ENCODE measurements at places on chromosomes 11 and 22.

DNA sequence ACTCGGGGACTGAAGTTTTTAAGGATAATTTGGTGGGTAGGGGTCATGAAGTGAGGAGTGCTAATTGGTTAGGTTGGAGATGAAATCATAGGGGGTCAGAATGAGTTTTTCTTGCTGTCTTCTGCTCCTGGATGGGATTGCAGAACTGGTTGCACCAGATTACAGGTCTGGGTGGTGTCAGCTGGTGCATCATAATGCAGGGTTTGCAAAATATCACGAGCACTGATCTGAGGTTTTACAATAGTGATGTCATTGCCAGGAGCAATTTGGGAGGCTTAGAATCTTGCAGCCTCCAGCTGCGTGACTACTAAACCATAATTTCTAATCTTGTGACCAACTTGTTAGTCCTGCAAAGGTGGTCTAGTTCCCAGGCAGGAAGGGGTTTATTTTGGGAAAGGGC lies 46.4 kb upstream of the CALCB start:
- DNase-seq = no peak

GRCh38 chr11:10050561-10050960 lies 243.5 kb downstream of the SBF2 start:
- no peak for DNase-seq

DNA sequence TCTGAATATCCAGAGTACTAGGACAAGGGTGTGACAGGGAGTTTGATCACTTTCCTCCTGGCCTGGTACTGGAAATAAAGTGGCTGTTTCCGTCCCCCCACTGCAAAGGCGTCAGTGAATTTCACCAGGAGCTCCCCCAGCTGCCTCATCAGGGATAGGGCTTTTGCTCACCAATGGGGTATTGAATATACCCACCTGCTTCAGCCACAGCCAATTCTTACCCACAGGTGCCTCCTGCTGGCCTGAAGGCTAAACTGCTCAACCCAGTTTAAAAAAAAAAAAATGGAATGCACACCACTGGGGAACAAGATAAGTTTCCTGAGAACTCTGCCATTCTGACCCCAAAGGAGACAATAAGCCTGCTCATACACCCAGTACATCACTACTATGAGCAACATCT lies 65.3 kb upstream of the MS4A8 start:
- no peak for DNase-seq

DNA sequence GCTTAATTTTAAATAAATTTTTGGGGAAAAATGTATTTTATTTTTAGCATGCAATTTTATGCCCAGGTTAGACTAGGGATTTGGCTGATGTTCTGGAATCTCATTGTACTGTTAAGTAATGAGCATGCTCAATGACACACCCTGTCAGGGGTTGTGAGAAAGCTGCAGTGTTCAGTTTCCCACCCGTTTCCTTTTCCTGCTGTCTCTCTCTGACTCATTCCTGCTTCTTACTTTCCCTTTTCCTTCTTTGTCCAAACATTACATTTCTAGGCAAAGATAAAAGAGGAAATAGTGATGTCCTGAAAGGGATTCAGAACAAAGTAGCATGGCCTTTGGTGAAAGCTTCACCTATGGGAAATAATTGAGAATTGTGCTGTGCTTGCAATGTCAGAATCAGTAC lies 22.7 kb downstream of the OOSP3 start:
- no peak for DNase-seq

DNA sequence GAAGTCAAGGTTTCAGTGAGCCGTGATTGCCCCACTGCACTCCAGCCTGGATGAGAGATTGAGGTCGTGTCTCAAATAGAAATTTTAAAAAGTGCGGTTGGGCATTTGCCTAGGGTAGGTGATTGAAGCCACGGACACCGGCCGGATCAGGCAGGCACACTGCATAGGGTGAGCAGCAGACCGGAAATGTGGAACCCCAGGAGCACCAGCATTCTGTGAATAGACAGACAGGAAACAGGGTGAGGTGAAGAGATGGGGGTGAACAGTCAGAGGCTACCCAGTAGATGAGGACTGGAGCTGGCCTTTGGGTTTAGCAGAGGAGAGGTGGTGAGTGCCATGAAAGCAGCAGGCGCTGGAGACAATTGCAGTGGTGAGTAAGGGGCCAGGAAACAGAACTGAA lies 43.5 kb downstream of the PPFIA1 start:
- DNase-seq = no peak

DNA sequence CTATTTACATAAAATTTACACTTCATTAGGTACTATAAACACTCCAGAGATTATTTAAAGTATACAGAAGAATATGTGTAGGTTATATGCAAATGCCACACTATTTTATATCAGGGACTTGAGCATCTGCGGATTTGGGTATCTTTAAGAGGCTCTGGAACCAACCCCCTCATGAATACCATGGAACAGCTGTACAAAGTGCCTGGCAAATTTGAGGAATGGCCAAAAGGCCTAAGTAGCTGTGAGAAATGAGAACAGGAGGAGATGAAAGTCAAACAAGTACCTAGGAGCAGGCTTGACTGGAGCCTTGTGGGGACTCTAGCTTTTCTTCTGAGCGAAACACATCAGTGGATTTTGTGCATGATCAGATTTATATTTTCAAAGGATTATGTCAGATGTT lies 149.3 kb downstream of the RBFOX2 start:
- DNase-seq = no peak

- DNase-seq = no peak
These were observed 20.6 kb upstream of the POLA2 start for GRCh38 chr11:65241134-65241533.

DNA sequence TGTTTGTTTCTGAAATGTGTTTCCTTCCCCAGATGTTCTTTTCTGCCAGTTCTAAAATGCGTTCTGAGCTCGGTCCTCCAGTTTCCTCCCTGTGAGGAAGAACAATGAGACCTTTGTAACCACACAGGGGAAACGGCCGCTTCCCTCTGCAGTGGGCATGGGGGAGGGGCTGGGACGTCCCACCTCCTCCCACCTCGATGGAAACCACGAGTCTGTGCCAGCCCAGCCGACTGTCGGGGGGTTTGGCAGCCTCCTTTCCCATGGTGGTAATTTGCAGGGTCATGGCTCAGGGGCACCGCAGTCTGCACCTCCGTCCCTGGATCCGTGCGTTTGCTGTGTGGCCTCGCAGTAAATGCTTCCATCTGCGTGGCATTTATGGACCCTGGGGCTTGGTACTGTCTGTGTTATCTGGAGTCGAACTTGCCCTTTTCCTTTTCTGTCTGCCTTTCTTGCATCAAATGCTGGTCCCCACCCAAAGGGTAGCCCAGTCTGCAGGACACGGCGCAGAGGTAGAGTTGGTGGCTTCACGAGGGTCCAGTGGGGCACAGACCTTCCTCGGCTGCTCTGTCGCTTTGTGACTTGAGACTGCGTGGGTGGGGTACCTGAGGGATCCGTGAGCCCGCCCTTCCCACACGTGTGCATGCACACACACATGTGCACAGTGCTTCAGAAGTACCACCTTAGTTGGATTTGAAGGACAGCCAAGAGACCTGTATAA lies 16.1 kb downstream of the LRP5 start:
- no peak for DNase-seq

- peak; percentile 56 for DNase-seq
These were observed 5.3 kb upstream of the LRRN4CL start for GRCh38 chr11:62694455-62695167.

DNA sequence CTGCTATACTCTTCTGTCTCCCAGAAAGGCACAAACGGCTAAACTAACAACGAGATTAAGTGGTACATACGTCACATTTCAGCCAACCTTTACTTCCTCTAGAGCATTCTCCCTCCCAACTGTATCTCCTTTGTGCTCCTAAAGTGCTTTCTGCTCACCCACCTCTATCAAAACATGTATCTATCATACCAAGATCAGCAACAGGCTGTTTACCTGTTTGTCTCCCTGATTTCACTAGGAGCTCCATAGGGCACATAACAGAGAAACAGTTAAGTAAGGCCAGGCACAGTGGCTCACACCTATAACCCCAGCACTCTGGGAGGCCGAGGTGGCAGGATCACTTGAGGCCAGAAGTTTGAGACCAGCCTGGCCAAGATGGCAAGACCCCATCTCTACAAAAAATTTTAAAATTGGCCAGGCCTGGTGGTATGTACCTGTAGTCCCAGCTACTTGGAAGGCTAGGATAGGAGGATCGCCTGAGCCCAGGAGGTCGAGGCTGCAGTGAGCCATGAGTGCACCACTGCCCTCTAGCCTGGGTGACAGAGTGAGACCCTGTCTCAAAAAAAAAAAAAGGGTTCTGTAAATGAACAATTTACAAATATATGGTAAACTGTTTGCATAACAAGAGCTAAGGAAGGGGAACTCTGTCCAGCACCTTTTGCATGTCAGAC lies 2.8 kb downstream of the NDUFC2 start:
- DNase-seq = no peak

DNA sequence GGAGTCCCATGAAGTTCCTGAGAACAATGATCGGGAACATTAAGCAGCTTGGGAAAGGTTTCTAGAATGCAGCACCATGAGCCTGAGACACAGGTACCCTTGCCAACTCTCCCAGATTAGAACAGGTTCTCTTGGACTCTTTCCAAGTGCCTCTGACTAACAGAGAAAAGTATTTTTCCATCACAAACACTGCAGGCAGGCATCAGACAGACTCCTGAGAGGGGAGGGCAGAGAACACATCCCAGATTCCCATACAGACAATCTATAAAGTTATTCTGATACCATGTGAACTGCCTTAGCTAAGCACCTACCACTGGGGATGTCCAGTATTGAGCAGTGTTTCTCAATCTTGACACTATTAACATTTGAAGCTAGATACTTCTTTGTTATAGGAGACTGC lies 27.3 kb downstream of the SERGEF start:
- no peak for DNase-seq

GRCh38 chr11:70032943-70033710 lies 45.0 kb upstream of the ANO1 start:
- DNase-seq = no peak

DNA sequence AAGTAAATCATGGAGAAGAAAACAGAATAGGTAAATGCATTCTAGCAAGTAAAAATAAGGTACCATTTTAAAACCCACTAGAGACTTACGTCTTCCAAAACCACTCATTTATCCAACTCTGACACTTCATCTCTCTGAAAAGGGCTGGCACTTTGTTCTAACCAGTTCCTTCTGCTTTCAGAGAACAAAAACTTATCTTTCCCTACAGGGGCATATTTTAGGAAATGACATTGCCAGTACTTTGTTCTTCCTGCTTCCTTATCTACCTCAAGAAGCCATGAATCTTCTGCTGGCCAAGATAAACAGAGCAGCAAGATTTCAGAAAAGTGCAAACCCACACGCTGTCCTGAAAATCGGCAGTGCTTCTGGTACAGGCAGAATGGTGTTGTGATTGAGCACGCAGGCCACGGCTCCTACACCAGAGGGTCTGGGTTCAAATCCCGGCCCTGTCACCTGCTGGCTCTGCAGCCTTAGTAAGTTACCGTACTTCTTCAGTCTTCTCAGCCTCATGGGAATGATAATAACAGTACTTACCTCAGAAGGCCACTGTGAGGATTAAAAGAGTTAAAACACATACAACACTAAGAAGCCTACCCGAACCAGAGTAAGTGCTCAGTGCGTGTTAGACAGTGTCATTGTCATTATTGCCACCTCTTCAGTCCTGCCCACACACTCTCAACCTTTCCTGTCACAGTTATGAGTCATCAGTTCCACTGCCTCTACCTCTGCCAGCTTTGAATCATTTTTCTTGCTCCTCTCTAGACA lies 11.0 kb downstream of the MPZL3 start:
- no peak for DNase-seq

- peak; percentile 79 for DNase-seq
These were observed 5.9 kb downstream of the CENPM start for GRCh38 chr22:41940832-41941765.

DNA sequence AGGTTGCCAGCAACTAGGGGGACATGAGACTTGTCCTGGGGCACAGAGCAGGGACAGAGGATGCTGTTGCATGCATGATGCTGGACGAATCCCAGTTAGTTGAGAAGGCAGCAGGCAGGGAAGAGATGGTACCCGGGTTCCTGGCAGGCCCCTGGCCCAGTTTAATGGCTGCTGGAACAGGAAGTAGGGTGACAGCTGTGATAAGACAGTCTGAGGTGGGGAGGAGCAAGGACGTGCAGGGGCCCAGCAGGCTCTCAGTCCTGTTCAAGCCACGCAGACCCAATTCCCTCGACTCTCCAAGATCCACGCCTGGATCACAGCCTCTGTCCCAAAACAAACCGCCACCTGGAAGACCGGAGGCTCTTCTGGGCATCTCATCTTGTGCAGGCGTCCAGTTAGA lies 32.0 kb downstream of the LRRC10B start:
- no peak for DNase-seq

- no peak for DNase-seq
These were observed 81.2 kb upstream of the PTH start for GRCh38 chr11:13576995-13577394.

DNA sequence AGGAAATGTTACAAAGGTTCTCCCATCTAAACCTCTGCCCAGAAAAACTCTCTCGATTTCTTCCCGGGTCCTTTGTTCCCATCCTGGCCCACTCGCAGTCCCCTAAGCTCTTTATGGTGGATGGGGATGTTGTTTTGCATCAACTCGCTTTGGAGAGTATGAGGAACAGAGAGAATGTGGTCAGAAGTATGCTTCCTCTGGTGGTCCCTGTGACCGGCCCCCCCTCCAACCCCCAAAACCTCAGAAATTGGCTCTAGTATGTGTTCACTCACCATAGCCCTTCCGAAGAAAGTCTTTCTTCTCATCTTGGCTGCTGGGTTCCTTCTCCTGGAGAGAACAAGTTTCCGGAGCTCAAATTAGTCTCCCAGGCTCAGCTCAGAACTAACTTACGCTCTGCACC lies 54.4 kb downstream of the GRAMD1B start:
- DNase-seq = no peak

- no peak for DNase-seq
These were observed 4.3 kb upstream of the TMPRSS13 start for GRCh38 chr11:117933475-117933874.

DNA sequence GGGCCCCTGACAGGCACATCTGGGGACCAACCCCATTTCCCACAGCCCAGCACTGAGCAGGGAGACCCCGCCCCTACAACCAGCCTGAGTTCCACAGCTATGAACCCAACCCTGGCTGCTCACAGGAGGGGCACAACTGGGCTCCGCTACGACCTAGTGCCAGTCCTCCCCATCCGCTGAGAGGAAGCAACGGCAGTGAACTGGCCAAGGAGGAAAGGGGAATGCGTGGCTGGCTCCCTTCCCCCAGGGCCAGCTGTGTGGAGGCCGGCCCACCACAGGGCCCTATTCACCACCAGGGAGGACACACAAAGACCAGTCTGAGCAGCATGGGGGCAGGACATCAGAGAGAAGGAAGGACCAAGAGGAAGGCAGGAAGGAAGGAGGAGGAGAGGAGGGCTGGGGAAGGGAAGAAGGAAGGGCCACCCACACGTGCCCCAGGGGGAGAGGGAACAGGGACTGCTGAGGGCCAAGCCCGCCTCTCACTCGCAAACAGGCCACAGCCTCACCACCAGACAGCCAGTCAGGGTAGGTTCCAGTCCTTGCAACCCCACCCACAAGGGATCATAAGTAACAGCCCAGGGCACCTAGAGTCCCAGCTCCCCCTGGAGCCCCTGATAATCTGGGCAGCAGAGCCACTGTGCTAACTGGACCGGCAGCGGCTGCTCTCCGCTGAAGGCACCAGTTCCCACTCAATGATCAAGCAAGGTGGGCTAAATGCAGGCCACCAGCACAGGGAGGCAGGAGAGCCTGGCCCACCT lies 8.5 kb upstream of the GAL3ST1 start:
- no peak for DNase-seq
